A673 (cell line): ENCODE measurements at places on chromosomes 2 and 18. TPM values are rescaled to one million over a fixed set of nuclear protein-coding genes. Genes with fewer than 3 reads are reported as not detected.

DNA sequence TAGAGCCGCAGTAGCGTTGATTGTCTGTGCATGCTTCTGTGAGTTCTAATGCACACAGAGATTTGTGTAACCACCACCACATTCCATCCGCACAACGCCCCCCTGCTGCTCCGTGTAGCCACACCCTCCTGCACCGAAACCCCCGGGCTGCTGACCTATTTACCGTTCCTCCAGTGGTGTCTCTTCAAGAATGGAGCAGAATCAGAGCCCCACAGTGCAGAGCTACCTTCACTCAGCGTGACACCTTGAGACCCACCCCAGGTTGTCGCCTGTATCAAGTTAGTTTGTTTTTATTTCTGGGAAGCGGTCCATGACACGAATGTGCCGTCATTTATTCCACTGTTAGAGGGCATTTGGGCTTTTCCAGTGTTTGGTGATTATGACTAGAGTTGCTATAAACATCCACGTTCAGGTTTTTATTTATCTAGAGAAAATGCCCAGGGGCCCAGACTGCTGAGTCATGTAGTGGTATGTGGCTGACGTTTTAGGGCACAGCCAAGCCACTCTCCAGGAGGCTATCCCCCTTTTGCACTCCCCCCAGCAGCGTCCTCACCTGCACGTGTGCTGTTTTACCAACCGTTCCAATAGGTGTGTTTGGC is 266.8 kb downstream of the NDUFA10 start:
- H3K36me3 ChIP-seq: no peaks in the 10 kb centered on the region
- H3K27ac ChIP-seq: no peak overlapping the region
- H3K4me3 ChIP-seq: no peak overlapping the region
- no peak for DNase-seq

DNA sequence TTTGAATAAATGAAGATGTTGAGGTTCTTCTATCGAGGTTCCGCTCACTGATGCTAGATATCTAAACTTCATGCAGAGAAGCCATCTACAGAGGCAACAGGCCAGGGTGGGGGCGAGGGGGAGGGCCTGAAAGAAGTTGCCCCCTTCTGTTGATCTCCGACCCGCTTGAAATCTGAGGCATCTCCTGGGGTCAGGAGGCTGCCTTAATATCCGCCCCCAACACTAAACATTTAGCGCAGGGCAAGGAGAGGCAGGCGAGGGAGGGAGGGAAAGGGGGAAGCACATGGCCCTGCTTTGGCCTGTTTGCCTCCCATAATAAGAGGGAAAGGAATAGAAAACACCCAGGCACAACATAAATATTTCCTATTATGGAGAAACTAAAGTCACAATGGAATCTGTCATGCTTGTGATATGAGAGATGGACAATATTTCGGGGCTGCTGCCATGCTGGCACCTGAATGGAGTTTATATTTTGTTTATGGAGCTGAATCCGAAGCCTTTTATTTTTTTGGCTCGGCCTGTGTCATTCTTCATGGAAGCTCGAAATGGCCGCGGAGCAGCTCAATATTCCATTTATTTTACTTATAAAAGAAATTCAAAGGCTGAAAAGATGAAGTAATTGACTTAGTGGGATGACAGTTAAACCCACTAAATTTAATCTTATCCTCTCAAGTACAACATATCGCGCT is 221.1 kb downstream of the INSIG2 start:
- peaks cover 20% of the 10 kb centered on the region for H3K27me3 ChIP-seq
- no peaks in the 10 kb centered on the region for H3K36me3 ChIP-seq
- DNase-seq: peak; percentile 19
- peaks cover 7% of the 10 kb centered on the region for H3K4me1 ChIP-seq
- peak overlapping the region; percentile 79 for H3K27ac ChIP-seq
- H3K4me3 ChIP-seq: peak overlapping the region; percentile 54

- no peaks in the 10 kb centered on the region for H3K4me1 ChIP-seq
- no peaks in the 10 kb centered on the region for H3K27me3 ChIP-seq
- H3K27ac ChIP-seq: no peak overlapping the region
These were observed 108.6 kb upstream of the CWC22 start for GRCh38 chr2:180115675-180116074.

- no peak overlapping the region for H3K27ac ChIP-seq
- DNase-seq: no peak
- no peak overlapping the region for H3K4me3 ChIP-seq
- no peaks in the 10 kb centered on the region for H3K4me1 ChIP-seq
- no peaks in the 10 kb centered on the region for H3K27me3 ChIP-seq
These were observed 290.4 kb upstream of the POU3F3 start for GRCh38 chr2:104563398-104563996.

DNA sequence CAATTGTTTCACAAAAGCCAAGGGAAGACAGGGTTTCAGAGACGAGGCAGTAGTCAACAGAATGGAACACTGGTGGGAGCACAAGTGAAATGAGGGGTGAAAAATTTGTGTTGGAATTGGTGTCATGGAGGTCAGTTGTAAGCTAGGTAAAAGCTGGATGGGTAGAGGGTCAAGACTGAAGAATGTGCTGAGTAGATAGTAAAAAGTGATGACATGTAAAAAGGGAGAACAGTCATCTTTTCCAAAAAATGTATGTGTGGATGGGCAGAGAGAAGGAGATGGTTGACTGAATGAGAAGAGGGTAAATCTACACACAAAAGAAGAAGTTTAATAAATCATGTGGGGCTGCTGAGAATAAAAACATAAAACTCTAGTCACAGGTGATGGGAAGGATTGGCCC is 92.7 kb upstream of the COL3A1 start:
- no peak for DNase-seq
- no peak overlapping the region for H3K4me3 ChIP-seq
- no peaks in the 10 kb centered on the region for H3K36me3 ChIP-seq
- H3K27me3 ChIP-seq: no peaks in the 10 kb centered on the region
- no peak overlapping the region for H3K27ac ChIP-seq

The PDIA6 gene
- total RNA-seq: 314 and 316 TPM in 2 replicates

DNA sequence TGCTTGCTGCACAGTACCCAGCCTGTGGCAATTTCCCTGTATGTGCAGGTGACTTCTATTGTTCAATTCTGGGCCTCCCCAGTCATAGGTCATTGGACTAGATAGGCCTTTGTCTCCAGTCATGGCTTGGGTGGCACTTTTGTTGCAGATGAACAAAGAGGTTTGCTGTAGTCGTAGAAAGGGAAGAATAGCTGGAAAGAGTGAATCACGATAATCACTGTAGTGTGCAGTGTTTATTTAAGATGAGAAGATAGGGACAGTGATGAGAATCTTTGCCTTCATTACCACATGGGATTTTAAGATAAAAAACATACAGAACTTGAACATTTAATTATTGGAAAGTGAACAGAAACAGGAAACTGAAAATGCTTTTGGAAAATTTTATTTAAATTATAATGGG is 156.1 kb upstream of the CYRIA start:
- no peaks in the 10 kb centered on the region for H3K4me1 ChIP-seq
- H3K4me3 ChIP-seq: no peak overlapping the region
- H3K27me3 ChIP-seq: peaks cover 24% of the 10 kb centered on the region
- no peak for DNase-seq
- no peaks in the 10 kb centered on the region for H3K36me3 ChIP-seq

DNA sequence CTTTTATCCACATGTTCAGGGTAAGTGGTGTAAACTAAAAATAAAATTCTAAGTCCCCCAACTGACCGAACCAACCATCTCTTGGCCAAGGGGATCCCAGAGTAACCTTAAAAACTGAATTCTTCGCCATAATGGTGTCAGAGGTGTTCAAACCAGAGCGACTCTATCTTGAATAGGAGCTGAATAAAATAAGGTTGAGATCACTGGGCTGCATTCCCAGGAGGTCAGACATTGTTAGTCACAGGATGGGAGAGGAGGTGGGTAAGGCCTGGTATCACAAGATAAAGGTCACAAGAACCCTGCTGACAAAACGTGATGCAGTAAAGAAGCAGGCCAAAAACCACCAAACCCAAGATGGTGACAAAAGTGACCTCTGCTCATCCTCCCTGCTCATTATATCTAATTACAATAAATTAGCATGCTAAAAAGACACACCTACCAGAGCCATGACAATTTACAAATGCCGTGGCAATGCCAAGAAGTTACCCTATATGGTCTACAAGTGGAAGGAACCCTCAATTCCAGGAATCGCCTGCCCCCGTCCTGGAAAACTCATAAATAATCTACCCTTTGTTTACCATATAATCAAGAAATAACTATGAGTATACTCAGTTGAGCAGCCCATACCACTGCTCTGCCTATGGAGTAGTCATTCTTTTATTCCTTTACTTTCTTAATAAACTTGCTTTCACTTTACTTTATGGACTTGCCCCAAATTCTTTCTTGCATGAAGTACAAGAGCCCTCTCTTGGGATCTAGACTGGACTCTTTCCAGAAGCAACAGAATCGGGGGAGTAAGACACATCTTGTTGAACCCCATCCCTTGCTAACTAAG is 302.4 kb downstream of the STK39 start:
- no peak overlapping the region for H3K4me3 ChIP-seq
- H3K4me1 ChIP-seq: no peaks in the 10 kb centered on the region
- no peaks in the 10 kb centered on the region for H3K27me3 ChIP-seq
- no peak overlapping the region for H3K27ac ChIP-seq
- DNase-seq: no peak
- H3K36me3 ChIP-seq: no peaks in the 10 kb centered on the region

The SAG gene
- total RNA-seq: 1.3 and 2.4 TPM in 2 replicates

DNA sequence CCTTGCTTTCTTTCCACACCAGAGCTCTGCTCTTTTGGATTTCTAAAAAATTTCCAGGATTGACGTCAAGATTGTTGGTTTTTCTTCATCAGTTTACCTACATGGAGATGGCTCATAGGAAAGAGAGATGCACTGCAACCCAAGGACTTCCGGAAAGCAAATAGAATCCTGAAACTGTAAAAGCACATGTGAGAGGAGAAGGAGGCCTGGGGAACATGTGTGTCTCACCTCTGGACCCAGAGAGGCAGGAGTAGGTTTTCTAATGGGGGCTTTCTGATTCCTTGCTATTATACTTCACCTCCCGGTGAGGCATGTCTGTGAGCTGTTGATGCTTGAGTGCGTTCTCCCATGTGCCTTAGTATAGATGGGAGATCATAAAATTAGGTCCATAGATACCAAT is 362.8 kb downstream of the DCDC2C start:
- no peak overlapping the region for H3K27ac ChIP-seq
- no peaks in the 10 kb centered on the region for H3K4me1 ChIP-seq
- H3K36me3 ChIP-seq: no peaks in the 10 kb centered on the region

The CPO gene
- not detected in 2 replicates for total RNA-seq

- H3K27me3 ChIP-seq: no peaks in the 10 kb centered on the region
- no peaks in the 10 kb centered on the region for H3K4me1 ChIP-seq
- no peak for DNase-seq
- no peak overlapping the region for H3K27ac ChIP-seq
- no peaks in the 10 kb centered on the region for H3K36me3 ChIP-seq
These were observed 156.6 kb downstream of the AKAIN1 start for GRCh38 chr18:5040476-5040875.

The STAT4 gene
- 0.33 and 0.71 TPM in 2 replicates for total RNA-seq

GRCh38 chr18:25275412-25276001 is 76.5 kb downstream of the ZNF521 start:
- H3K4me1 ChIP-seq: no peaks in the 10 kb centered on the region
- H3K4me3 ChIP-seq: no peak overlapping the region
- no peak overlapping the region for H3K27ac ChIP-seq
- no peaks in the 10 kb centered on the region for H3K27me3 ChIP-seq
- no peaks in the 10 kb centered on the region for H3K36me3 ChIP-seq
- no peak for DNase-seq

The LRRTM4 gene
- 0.13 and 0.15 TPM in 2 replicates for total RNA-seq

DNA sequence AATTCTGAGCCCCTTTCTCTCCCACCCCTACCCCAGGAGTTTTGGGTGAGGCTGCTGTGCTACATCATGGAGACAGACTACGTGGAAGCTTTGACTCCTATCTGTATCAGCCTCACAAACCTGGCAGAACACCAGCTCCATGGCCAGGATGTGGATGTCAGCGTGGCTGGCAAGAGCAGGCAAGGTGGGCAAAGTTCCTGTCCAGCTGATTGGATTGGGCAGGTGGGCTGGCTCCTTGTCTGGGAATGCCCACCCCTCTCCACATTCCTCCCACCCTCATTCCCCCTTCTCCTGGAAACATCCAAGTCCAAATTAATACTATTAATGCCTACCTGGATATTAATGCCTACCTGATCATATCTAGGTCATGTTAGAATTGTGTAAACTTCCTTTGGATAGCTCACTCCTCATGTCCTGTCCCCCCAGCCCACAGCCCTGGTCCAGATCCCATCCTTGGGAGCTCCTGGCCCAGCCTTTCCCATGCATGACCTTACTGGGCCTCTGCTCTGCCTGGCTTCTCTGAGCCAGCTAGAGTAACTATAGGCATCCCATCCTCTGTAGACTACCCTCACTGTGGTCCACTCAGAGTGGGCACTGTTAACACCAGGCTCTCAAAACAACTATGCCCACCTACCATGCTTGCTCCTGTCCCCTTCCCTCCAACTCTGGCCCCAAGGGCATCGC is 24.1 kb downstream of the MROH2A start:
- no peaks in the 10 kb centered on the region for H3K27me3 ChIP-seq
- no peak overlapping the region for H3K4me3 ChIP-seq
- H3K4me1 ChIP-seq: no peaks in the 10 kb centered on the region
- H3K27ac ChIP-seq: no peak overlapping the region

The SPHKAP gene
- total RNA-seq: 10.3 and 12.8 TPM in 2 replicates

DNA sequence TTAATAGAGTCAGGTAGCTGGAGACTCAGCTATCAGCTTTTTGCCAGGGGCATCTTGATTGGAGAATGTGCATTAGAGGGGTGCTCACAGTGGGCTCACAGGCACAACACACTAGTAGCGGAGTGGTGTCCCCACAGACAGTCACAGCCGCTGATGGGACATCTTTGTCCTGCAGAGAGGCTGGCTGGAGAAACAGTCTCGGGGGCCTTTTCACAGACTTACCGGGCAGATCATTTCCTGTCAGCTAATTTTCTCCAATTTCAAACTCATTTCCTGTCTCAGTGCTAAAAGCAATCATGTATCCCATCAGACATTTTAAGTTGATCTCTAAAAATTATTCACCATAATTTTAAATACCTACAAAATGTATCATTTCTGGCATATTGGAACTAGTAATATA is 562.6 kb downstream of the DCDC2C start:
- no peaks in the 10 kb centered on the region for H3K27me3 ChIP-seq
- H3K36me3 ChIP-seq: no peaks in the 10 kb centered on the region
- H3K27ac ChIP-seq: peak overlapping the region; percentile 15

DNA sequence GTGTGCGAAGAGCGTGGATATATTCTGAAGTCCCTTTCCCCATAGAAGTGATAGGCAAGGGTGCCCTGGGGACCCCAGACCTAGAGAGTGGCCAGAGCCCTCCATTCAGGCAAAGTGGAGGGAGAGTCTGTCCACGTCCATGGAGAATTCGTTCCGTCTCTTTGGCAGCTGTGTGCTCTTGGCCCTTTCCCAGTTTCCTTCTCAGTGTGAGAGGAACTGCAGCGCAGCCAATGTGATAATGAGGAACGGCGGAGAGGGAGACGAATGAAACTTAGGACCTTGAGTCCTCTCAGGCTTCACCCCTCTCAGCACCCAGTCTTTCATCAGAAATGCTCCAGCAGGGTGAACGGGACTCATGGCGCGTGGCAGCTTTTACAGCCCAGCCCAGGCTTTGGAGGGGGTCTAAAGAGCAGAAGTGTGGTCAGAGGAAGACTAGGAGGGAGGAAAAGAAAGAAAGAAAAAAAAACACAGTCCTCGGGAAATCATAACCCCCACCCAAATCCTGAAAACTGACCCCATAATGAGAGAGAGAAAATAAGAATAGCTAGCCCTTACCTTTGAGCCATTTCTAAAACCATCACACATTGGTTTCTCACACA is 95.0 kb upstream of the RIOK3 start:
- H3K27ac ChIP-seq: no peak overlapping the region
- no peak overlapping the region for H3K4me3 ChIP-seq
- DNase-seq: peak; percentile 19
- no peaks in the 10 kb centered on the region for H3K36me3 ChIP-seq

GRCh38 chr2:241065355-241065803 is 36.7 kb downstream of the MTERF4 start:
- H3K4me1 ChIP-seq: no peaks in the 10 kb centered on the region
- H3K27ac ChIP-seq: no peak overlapping the region
- no peaks in the 10 kb centered on the region for H3K36me3 ChIP-seq
- no peak overlapping the region for H3K4me3 ChIP-seq
- no peak for DNase-seq
- H3K27me3 ChIP-seq: no peaks in the 10 kb centered on the region
